ENCODE measurements at places on chromosomes 2 and 18.

DNA sequence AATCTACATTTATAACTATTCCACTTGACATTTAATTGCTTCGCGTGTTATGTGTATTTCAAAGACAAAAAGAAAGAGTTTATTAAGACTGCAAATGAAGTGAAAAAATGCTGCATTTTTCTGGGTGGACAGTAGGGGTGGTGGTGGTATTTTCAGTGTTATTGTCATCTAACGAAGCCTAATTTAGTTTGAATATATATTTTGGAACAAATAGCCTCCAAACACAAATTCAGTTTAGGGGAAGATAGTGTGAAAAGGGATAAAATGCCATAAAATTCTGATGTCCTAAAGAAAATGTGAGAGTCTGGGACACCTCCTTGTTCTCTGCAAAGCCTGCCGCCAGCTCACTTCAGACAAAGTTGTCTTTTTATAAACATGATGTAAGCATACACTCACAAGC, 425.1 kb downstream of the NRXN1 start:
- DNase-seq, result no peak
- H3K4me3 ChIP-seq, result no peak overlapping the region
- H3K4me1 ChIP-seq, result no peaks in the 10 kb centered on the region
- no peaks in the 10 kb centered on the region for H3K27me3 ChIP-seq
- no peaks in the 10 kb centered on the region for H3K36me3 ChIP-seq

DNA sequence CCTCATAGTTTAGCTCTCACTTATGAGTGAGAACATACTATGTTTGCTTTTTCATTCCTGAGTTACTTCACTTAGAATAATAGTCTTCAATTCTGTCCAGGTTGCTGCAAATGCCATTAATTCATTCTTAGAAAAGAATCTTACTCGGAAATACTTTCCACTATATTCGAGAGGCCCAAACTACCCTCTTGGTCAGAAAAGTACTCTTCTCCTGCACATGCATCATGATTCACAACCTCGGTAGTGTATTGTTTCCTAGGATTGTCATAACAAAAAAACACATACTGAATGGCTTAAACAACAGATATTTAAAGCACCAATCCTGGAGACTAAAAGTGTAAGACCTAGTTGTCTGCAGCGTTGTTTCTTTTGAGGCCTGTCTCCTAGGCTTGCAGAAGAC, 364.0 kb upstream of the SLC14A2 start:
- DNase-seq, result no peak
- no peaks in the 10 kb centered on the region for H3K4me1 ChIP-seq
- H3K27me3 ChIP-seq, result no peaks in the 10 kb centered on the region
- no peaks in the 10 kb centered on the region for H3K36me3 ChIP-seq
- no peak overlapping the region for H3K4me3 ChIP-seq
- H3K27ac ChIP-seq, result no peak overlapping the region

DNA sequence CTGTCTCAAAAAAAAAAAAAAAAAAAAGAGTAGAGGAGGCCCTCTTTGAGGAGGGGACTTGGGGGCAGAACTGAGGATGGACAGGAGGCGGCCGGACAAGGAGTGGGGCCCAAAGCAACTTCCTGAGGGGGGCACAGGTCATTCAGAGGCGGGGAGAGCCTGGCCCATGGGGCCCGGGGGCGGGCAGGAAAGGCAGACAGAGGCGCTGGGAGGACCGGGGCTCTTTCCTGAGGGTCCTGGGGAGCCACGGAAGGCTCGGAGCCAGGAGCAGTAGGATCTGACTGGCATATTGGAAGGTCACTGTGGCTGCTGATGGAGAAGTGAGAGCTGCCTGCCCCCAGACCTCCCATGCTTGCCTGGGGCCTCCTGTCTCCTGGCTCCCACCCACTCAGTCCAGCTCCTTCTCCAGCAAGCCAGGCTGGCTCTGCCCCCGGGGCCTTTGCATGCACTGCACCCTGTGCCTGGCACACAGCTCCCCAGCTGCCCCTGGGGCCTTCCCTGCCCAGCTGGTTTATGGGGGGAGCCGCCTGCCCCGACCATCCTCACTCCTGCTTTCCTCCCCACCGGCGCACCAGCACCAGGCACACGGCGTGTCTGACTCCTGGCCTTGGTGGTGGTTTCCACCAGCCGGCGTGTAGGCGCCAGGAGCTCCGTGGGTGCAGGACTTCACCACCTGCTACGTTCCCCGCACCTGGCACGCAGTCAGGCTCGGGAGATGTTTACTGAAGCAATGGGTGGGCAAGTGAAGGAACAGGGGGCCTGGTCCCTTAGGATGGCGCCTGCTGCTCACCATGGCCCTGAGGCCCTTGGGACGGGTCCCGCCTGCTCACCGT, 5.6 kb downstream of the ESPNL start:
- H3K36me3 ChIP-seq, result no peaks in the 10 kb centered on the region
- H3K4me3 ChIP-seq, result no peak overlapping the region
- no peak overlapping the region for H3K27ac ChIP-seq
- peaks cover 10% of the 10 kb centered on the region for H3K4me1 ChIP-seq
- DNase-seq, result no peak
- no peaks in the 10 kb centered on the region for H3K27me3 ChIP-seq

DNA sequence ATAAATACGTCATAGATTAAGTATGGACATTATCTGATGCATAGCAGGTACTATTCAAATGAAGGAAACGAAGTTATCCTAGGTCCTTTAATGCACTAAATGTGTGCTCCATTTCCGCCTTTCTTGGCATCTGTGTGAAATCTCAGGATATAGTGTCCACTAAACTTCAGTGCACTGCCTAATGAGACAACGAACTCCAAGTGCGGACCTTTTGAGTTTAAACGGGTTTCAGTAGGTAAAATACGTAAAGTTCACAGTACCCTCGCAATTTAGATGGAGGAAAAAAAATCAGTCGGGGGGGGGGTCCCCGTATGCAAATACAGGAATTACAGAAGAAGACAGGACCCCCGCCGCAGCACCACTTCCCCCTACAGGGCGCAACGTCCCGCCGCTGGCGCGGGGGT, 729 bp upstream of the REL start:
- H3K4me3 ChIP-seq, result peak overlapping the region; percentile 85
- no peaks in the 10 kb centered on the region for H3K27me3 ChIP-seq
- H3K36me3 ChIP-seq, result no peaks in the 10 kb centered on the region
- DNase-seq, result no peak
- peaks cover 21% of the 10 kb centered on the region for H3K4me1 ChIP-seq

GRCh38 chr2:96556441-96557330, 20.1 kb downstream of the ARID5A start:
- no peak overlapping the region for H3K4me3 ChIP-seq
- peak; percentile 94 for DNase-seq
- H3K27me3 ChIP-seq, result no peaks in the 10 kb centered on the region

- no peaks in the 10 kb centered on the region for H3K27me3 ChIP-seq
- no peak overlapping the region for H3K4me3 ChIP-seq
- H3K4me1 ChIP-seq, result peaks cover 4% of the 10 kb centered on the region
- H3K27ac ChIP-seq, result no peak overlapping the region
These were observed 47.6 kb downstream of the ITGAV start for GRCh38 chr2:186637497-186637800.

Data from Panc1 (cell line).